ENCODE measurements at places on chromosomes 5 and 9.

GRCh38 chr9:134217431-134218210 lies 53.3 kb upstream of the RNU6ATAC start:
- no peak for DNase-seq

- DNase-seq, result no peak
Observed at GRCh38 chr5:158268286-158268685, 409.3 kb upstream of the CLINT1 start.

- no peak for DNase-seq
Observed at GRCh38 chr9:123599781-123600180, 243.8 kb downstream of the CRB2 start.

DNA sequence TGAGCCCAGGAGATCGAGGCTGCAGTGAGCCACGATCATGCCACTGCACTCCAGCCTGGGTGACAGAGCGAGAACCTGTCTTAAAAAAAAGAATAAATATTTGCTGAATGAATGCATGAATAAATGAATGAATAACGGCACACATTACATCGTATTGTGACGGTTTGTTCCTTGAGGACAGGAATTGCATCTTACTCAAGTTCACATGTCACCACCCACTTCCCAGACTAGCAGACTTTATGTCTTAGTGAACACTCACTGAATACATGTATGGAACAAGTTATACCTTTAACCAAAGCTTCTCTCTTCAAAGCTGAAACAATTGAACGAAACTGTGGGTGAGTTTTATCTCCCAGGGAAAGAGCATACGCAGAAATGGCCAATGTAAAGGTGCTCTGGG lies 53.2 kb upstream of the TRAF1 start:
- no peak for DNase-seq

- DNase-seq, result no peak
Observed at GRCh38 chr9:38435521-38435920, 11.3 kb upstream of the IGFBPL1 start.

DNA sequence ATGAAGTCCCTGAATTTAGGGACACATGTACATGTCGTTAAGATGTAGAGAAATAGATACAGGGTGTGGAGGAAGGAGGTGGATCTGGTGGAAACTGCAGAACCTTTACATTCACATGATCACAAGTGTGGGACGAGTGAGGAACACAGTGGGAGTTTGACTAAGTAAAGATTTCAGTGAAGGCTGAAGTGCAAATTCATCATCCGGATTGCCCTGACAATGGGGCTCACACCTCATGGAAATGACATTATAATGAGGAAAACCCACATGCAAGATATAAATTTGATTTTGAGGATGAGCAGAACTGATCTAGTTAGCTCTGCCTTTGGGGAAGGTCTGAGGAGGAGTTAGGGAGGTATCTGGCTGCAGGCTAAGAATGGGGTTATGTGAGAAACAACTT lies 173.9 kb downstream of the FSTL4 start:
- no peak for DNase-seq

- peak; percentile 36 for DNase-seq
Observed at GRCh38 chr5:139552893-139553575, 8.1 kb upstream of the UBE2D2 start.

DNA sequence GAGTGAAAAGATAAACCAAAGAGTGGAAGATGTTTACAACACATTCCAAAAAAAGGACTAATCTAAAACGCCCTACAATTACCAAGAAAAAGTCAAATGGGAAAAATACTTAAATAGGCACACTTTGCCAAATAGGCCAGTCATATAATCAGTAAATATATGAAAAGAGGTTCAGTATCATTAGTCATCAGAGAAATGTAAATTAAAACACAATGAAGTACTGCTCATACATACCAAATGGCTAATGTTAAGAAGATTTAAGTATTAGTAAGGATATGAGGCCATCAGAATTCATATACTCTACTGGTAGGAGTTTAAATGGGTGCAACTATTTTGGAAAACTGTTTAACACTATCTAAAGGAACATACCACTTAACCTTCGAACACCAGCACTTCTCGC lies 47.6 kb downstream of the ZDHHC21 start:
- DNase-seq, result no peak

GRCh38 chr5:72543365-72543764 lies 36.2 kb upstream of the ZNF366 start:
- no peak for DNase-seq

DNA sequence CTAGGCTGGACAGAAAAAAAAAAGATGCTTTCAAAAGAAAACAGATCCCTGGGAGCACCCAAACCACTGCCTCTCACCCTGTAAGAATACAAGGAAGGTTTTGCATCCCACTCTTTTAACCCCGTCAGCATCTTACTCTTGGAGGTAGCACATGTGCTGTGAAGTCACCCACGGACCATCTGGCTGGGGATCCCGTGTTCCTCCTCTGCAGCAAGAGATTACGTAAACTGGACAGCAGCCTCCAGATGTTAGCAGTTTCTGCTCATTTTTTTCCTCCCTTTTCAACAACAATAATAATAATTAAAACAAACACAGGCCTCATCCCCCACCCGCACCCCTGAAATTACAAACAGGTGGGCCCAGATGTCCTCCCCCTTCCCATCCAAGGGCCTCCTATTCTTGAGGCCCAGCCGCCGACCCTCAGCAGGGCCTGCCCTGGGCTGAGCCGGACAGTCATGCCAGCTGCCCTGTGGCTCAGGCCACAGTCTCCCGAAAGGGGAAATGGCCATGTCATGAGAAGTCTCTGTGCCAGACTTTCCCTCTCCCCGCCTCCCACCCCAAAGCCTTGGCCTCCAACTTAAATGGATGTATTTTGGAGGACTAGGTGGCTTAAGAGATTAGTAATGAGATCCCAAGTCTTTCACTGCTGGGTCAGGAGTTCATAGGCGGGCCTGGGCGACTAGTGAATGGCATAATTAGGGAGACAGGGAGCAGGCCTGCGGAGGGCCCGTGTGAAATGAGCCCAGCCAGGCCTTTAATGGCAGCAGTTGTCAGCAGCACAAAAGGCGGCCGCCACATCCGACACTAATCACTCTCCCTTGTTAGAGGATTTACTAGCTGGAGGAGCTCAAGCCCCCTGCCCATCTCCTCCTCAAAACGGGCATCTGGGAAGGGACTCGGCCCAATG lies 165.1 kb downstream of the PAPPA start:
- no peak for DNase-seq

GRCh38 chr9:114829574-114830440 lies 24.0 kb upstream of the TNFSF15 start:
- no peak for DNase-seq

- no peak for DNase-seq
Observed at GRCh38 chr9:86454701-86455615, 100.7 kb upstream of the TUT7 start.

- DNase-seq, result no peak
Observed at GRCh38 chr9:18393340-18394130, 80.4 kb upstream of the ADAMTSL1 start.

- peak; percentile 82 for DNase-seq
Observed at GRCh38 chr9:129078691-129079503, 2.0 kb upstream of the DOLPP1 start.

GRCh38 chr5:149320791-149321330 lies 24.4 kb upstream of the GRPEL2 start:
- DNase-seq, result peak; percentile 29

DNA sequence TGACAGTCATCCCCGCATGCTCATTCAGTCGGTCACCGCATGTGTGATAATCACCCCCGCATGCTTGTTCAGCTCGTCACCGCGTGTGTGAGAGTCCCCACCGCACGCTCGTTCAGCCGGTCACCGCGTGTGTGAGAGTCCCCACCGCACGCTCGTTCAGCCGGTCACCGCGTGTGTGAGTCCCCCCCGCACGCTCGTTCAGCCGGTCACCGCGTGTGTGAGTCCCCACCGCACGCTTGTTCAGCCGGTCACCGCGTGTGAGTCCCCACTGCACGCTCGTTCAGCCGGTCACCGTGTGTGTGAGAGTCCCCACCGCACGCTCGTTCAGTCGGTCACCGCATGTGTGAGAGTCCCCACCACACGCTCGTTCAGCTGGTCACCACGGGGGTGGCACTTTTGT lies 3.5 kb downstream of the TRAF2 start:
- peak; percentile 34 for DNase-seq

GRCh38 chr9:133880136-133880535 lies 112.0 kb downstream of the VAV2 start:
- DNase-seq, result no peak

Measured in Peyer's patch (tissue), 4 donors.